ENCODE measurements at places on chromosomes 3 and 15.

GRCh38 chr15:85956532-85957275 lies 123.0 kb upstream of the AGBL1 start:
- DNase-seq, result no peak

DNA sequence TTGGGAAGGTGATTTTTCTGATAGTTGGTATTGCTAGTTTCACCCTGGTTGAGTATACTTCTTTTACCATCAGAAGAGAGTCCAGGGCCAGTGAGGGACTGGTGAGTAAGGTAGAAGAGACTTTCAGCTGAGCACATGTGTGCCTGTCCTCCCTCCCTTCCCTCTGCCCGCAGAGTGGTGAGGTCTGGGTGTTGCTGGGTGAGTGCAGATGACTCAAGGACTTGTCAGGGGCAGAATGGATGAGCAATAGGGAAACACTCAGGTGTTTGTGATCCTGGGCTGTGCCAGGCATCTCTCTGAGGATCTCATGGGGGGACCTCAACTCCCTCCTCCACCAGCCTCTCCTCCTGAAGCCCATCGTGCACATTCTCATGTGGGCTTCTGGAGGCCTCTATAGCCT lies 76.0 kb upstream of the GSK3B start:
- DNase-seq, result no peak

- no peak for DNase-seq
Measured at GRCh38 chr3:149955449-149955848, 15.2 kb downstream of the PFN2 start.

DNA sequence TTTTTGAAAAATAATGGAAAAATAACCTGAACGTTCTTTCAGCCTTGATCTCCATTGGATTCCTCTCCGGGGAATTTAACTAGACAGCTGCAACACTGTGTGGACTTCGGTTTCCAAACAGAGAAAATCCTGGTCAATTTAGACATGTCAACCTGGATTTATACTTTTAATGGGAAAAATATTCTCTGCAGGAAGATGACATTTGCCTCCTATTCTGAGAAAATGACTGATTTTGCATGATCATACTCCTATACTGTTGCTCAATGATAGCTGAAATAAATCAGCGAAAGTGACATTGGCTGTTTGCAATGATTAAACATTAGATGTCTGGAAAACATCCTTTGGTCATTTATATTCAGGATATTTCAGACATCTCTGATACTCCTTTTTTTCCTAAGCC lies 94.8 kb downstream of the GABRG3 start:
- DNase-seq, result no peak

GRCh38 chr3:83514130-83514914 lies 1444.5 kb upstream of the CADM2 start:
- no peak for DNase-seq

DNA sequence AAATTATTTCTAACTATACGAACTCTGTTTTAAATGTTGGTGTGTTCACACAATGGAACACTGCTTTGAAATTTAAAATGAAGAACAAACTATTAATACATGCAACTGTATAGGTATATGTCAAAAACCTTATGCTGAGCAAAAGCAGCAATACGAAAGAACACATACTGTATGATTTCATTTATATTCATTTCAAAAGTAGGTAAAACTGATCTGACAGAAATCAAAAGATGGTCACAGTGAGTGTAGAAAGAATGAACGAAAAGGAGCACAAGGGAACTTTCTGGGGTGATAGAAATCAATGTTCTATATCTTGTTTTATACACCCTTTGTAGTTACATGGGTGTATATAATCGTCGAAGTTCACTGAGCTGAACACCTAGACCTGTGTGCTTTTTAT lies 12.6 kb downstream of the ATP8B4 start:
- DNase-seq, result no peak

DNA sequence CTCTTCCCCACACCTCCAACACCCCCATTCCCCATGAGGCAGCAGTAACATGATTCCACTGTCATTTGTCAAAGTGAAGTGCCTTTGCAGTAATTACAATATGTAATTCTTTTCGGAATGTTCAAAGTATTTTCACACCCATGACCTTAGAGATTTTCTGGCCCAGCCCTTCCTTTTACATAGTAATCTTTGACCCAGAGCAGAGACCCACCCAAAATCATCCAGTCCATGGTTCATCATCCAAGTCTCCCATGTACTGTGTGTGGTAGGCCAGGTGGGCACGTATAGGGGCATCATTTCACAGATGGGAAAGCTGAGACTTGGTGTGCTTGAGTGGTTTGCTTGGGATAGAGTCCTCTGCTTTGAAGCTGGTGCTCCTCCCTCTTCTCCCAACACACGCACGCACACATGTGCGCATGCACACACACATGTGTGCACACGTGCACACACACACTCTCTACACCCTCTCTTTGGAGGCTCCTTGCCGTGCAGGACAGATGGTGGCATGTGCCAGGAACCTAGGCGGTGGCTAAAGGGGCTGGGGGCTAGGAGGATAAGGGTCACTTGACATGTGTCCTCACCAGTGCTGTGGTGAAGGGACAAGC lies 284.7 kb upstream of the ROPN1 start:
- DNase-seq, result no peak

DNA sequence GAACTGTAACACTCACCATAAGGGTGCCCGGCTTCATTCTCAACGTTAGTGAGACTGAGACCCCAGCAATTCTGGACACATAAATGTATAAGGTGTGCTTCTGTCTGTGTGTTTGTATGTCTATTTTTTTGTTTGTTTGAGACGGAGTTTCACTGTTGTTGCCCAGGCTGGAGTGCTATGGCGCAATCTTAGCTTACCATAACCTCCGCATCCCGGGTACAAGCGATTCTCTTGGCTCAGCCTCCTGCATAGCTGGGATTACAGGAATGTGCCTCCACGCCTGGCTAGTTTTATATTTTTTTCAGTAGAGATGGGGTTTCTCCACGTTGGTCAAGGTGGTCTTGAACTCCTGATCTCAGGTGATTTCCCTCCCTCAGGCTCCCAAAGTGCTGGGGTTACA lies 43.3 kb upstream of the C2CD4B start:
- DNase-seq, result no peak

- peak; percentile 10 for DNase-seq
Measured at GRCh38 chr3:197858133-197858532, 67.1 kb downstream of the LRCH3 start.

DNA sequence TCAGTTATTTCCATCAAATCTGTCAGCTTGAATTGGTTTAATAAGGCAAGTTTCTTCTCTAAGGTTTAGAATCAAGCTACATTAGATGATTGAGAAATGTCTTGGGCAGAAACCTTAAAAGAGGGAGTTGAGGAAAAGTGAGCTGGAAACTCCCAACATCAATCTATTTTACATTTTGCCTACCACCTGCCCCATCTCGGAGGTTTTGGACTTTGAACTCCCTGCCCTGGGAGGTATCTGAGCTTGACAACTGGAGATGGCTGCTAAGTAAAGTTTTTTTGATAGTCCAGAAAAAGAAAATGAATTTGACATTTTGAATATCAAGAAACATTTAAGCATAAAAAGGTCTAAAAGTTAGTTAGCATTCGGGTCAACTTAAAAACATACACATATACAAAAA lies 234.2 kb downstream of the NFKBIZ start:
- no peak for DNase-seq

DNA sequence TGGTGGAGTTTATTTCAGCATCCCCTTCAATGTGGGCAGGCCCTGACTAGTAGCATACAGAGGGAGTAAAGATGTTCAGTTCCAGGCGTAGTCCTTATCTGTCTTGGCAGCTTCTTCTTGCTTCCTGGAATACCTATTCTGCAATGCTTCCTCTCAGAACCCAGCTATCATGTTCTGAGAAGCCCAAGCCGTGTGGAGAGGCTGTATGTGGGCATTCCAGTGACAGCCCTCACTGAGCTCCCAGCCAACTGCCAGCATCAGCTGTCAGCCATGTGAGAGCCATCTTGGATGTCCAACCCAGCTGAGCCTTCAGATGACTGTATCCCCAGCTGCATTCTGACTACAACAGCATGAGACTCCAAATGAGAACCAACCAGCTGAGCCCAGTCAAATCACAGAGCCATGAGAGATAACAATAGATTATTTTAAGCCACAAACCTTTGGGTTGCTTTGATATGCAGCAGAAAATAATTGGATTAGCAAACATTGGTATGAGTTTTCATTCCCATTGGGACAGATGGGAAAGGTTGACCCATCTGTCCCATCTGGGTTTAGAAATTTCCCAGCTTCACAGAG lies 8.4 kb upstream of the CMTM7 start:
- DNase-seq, result no peak

DNA sequence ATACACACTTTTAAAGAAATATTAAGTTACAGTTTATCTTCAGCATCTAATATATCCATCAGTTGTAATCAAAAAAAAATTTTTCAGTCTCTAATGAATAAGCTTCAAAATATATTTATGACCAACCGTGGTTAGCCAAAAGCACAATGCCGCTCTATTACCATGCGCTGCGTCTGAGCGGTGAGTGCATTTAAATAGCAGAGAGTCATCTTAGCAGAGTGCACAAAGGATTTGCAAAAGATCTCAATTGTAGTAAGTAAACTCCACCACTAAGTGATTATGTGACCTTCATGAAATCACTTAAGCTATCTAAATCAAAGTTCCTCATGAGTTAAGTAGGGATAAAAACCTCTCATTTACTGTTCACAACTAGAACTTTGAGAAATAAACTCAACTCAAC lies 4.9 kb downstream of the TP63 start:
- no peak for DNase-seq

- DNase-seq, result no peak
Measured at GRCh38 chr3:120823156-120823555, 80.6 kb downstream of the GTF2E1 start.

- peak; percentile 61 for DNase-seq
Measured at GRCh38 chr15:78840661-78841375, 29.6 kb upstream of the ADAMTS7 start.
